Naive thymus-derived CD4-positive, alpha-beta T cell (primary cell): ENCODE measurements at places on chromosomes 6 and 20. TPM values are rescaled to one million over a fixed set of nuclear protein-coding genes. Genes with fewer than 3 reads are reported as not detected.

- DNase-seq = no peak
Measured at GRCh38 chr20:25623225-25623735, 534 bp downstream of the NANP start.

DNA sequence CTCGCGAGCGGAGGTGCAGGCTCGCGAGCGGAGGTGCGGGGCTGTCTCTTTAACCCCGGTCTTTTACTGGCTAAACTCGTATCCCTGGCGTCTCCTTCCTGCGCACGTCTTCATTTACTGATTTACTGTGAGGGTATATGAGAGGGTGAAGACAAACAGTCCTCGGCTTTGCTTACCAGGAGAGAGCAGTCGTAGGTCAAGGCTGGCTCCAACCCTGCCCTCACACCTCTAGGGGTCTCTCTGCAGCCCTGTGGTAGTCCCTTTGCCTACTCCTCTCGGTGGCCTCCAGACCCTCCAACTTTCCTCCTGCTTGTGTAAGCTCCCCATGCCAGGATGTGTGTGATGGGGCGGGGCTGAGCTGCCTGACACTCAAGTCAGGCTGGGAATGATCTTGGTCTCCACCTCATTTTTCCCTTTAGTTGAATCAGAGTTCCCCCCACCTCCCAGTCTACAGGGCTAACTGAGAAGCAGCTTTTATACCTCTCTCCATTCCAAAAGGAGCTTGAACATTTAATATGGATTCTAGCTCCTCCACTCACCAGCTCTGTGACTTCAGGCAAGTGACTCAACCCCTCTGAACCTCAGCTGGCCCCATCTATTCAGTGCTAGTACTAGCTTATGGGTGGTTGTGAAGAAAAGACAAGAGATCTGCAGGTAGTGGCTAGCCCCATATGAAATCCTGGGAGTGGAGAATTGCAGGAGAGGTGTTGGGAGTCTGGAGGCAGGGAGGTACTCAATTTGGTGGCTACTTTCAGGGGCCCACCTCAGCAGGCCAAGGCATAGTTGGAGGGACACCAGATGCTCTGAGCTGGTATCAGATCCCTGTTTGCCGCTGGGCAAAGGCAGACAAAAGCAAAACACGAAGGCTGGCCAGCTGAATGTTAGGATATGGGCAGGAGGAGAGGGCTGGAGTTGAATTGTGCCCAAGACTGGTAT, 902 bp downstream of the SLC29A1 start:
- no peak for DNase-seq

- no peak for DNase-seq
Measured at GRCh38 chr6:112204350-112204706, 50.0 kb downstream of the LAMA4 start.

- DNase-seq = no peak
Measured at GRCh38 chr6:75275067-75275466, 9.5 kb downstream of the TMEM30A start.

ACAT2 gene
- 29.1 TPM for polyA plus RNA-seq

IL17F gene
- not detected for polyA plus RNA-seq

GRCh38 chr6:69232911-69233448, 563.8 kb downstream of the LMBRD1 start:
- DNase-seq = peak; percentile 2

- no peak for DNase-seq
Measured at GRCh38 chr20:43831481-43832065, 83.1 kb upstream of the TOX2 start.

DNA sequence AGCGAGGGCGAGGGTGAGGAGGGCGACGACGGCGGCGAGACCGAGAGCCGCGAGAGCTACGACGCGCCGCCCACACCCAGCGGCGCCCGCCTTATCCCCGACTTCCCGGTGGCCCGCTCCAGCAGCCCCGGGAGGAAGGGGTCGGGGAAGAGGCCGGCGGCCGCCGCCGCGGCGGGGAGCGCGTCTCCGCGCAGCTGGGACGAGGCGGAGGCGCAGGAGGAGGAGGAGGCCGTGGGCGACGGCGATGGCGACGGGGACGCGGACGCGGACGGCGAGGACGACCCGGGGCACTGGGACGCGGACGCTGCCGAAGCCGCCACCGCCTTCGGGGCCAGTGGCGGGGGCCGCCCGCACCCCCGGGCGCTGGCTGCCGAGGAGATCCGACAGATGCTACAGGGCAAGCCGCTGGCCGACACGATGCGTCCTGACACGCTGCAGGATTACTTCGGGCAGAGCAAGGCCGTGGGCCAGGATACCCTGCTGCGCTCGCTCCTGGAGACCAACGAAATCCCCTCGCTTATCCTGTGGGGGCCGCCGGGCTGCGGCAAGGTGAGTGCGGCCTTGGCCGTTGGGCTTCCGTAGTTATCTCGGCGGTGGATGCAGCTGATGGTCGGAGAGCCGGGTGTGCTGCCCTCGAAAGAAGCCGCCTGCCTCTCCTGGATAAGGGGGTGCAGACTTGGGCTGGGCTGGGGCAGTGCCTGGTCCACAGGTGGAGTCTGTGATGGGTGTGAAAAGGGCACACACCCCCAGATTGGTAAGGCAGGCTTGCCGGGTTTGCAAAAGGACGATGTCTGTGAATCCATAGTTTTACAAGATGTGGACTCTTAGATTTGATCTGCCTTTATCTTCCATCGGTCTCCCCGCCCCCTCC, 938 bp downstream of the WRNIP1 start:
- DNase-seq = peak; percentile 28

GRCh38 chr6:62037445-62037844, 248.6 kb downstream of the KHDRBS2 start:
- DNase-seq = no peak

DNA sequence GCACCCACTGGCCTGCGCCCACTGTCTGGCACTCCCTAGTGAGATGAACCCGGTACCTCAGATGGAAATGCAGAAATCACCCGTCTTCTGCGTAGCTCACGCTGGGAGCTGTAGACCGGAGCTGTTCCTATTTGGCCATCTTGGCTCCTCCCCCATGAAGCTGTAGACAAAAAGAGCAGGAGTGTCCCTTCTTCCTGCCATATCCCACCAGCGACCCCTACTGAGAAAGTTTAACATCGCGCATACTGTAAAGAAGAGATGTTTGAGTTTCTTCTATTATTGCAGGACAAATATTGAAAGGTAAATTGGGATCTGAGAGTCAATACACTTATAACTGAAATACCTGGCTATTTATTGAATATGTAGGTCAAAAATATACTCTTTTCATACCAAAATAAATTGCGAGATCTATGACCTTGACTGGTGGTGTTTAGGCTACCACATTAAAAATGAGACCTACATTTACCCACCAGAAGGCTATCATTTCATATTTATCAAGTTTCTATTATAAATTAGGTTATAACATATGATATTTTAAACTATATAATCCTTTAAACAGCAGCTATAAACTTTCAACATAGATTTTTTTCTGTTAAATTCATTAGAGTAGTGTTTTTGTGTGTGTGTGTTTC, 586.3 kb downstream of the HTR1B start:
- no peak for DNase-seq

DHX35 gene
- 8.9 TPM for polyA plus RNA-seq
